Globus pallidus (tissue), 1 donor: ENCODE measurements at places on chromosomes 4 and X.

DNA sequence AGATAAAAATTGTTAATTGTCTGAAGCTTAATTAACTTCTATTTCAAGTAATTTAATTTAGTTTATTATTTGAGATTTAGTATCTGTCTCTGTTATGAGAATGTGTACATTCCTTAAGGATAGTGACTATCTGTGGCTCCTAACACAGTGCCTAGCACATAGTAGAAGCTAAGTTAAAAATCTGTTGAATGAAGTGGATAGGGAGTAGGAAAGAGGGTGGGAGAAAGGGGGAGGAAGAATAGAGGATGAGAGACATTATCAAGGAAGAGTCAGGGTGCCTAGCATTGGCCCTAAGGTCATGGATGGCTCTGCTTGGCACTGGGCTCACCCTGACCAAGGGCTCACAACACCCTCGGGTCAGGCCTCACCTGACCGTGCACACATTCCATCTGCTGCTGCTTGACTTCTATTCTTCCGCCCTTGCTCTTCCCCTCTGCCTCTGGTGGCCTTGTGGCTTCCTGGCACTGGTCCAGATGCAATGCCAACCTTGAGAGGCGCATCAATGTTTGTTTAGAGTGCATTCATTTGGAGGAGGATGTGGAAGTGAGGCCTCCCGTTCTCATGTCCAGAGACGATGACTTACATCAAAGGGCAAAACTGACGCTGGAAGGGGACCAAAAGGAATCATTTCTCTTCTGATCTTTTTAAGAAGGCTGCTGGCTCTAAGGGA lies 42.3 kb downstream of the TRIM2 start:
- DNase-seq = no peak

GRCh38 chr4:121860121-121860520 lies 10.2 kb downstream of the BBS7 start:
- DNase-seq = no peak

DNA sequence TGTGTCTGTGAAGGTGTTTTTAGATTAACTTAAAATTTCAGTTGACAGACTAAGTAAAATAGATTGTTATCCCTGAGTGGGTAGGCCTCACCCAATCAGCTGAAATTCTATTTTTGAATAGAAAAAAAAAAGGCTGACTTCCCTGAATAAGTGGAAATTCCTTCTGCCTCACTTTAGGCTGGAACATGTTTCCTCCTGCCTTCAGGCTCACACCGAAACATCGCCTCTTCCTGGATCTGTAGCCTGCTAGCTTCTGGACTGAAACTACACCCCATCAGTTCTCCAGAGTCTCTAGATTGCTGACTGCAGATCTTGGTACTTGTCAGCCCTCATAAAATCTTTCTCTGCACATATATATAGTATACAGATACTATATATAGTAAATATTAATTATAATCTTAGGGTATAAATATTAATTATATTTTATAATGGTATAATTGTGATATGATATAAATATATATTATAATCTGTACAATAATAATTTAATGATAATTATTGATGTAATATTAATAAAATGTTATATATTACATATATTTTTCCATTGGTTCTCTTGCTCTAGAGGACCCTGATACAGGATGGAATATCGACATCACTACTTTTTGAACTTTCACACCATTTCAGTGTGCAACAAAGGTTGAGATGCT lies 13.7 kb upstream of the SLIT2 start:
- no peak for DNase-seq

- no peak for DNase-seq
Observed at GRCh38 chr4:8900588-8900987, 28.9 kb upstream of the HMX1 start.

DNA sequence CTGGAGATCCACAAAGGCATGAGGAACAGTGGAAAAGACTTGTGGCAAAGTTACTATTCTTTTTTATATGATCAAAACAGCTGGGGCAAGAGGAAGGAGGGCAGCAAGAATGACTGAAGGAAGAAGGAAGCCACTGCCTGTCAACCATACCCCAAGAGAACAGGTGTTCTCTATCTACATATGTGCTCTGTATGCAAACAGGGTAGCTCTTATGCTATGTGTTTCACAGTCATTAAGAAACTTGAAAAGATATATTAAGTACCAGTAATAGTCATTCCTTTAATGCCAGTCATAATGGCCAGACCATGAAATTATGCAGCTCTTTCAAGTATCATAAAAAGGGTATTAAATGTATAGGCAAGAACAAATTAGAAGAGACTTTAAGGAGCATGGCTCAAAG lies 363.9 kb downstream of the KLHL13 start:
- no peak for DNase-seq

- DNase-seq = no peak
Observed at GRCh38 chr4:11426731-11427120, 2.0 kb downstream of the HS3ST1 start.

GRCh38 chr4:6953751-6954380 lies 44.2 kb downstream of the TBC1D14 start:
- DNase-seq = no peak

DNA sequence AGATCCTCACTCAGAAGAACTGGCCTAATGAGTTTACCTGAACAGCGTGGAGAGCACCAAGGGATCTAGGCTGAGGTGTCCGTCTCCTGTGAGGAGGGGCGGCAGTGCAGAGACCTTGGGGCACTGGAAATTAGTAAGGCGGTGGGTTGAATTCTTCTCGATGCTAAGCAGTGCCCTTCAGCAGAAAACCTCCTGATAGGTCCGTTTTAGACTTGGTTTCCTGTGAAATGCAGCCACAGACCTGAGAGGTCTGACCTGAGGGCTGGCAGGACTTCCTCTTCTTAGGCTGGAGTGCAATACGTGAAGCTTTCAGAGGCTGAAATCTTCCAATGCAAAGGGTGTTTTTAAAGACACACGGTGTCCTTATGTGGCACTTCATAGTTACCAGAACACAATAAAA lies at the start of gene CLNK:
Gene CLNK, minus strand, starts transcription at position 138 of the 400 bp plus-strand sequence. CDS start 16,899 bp downstream, outside the sequence.
- DNase-seq = no peak

- no peak for DNase-seq
Observed at GRCh38 chr4:95319169-95319568, 229.6 kb downstream of the UNC5C start.

GRCh38 chr4:149409555-149409962 lies 406.1 kb downstream of the IQCM start:
- DNase-seq = no peak

DNA sequence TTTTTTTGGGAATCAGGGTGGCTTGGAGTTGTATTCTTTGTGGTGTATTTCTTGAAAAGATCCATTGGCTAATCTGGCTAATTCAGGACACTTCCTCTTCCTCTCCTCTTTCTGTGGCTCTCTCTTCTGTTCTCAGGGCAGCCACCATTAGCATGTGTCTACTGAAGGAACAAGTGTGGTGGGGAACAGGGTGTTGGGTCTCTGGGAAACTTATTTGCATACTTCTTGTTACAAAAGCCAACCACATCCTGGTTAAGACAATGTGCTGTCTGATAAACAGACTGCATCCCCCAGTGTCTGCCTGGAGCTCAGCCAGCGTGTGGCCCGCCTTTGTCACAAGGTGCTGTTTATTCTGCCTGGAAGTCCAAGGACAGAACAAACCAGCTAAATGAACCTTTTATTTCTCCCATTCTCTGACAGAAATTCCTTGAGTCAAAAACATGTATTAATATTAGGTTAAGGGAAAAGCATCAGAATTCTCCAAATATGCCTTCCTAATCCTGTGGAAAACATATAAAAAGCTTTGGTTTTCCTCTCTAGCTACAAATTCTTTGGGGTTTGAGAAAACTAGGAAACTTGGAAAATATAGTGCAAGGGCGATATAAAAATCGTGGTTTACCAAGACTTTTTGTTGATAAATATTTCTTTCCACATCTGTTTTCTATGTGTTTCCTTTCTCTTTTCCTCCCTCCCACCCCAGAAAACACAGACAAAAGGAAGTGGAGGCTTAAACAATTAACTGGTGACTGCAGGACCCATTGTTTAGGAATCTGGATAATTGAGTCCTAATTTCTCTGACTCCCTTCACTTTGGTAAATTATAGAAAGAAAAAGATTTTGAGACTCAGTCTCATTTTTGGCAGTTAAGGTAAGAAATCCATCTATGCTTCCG lies 203.6 kb downstream of the SPRY1 start:
- peak; percentile 82 for DNase-seq

- no peak for DNase-seq
Observed at GRCh38 chr4:123557857-123558536, 161.4 kb downstream of the SPRY1 start.

GRCh38 chr4:128517096-128517738 lies 229.6 kb upstream of the PGRMC2 start:
- no peak for DNase-seq

DNA sequence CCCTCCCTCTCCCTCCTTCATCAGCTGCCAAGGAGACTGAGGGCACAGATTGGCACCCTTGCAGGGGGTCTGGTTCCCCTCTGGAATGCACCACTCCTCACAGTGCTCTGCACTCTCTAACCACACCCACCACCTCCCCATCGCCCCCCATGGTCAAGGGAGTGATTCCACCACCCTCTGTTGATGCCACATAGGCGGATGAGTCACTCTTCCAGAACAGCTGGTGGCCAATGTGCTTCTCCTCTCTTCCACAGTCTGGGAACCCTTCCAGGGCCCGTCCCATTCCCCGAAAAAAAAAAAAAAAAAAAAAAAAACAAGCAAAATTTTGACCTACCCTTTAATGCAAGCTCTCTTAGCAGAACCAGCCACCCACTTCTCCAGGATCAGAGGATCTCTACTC lies 341.3 kb upstream of the KLF3 start:
- no peak for DNase-seq

DNA sequence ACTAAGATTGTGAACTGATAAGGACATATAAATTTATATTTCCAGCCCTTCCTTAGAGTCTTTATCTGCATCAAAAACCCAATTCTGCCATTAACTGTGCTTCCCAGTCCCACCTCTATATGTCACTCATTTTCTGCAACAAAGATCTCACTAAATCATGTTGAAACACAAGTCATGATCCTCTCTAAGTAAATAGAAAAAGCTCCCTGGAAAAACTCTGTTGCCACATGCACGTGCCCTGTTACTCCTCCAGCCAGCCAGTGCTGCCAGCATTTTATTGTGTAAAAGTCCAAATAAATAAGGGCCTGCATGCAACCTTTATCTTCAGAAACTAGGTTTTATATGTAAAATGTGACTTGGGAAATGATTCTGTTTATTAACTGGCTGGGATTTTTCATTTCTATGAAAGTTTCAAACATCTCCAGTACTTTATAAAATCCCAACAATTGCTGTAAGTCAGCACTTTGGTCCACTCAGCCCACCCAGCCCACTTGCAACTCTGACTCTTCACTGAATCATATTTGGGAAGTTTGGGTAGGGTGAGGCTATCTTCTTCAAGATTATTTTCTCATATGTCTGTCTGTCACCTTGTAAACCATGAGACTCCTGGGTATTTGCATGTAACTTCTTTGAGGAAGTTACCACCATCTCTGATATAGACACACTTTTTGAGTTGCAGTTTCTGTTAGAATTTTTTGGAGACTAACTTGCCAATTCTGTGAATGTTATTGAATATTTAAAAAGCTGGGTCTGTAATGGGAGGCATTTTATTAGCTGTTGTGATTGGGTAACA lies 40.0 kb upstream of the SMARCA5 start:
- DNase-seq = no peak

DNA sequence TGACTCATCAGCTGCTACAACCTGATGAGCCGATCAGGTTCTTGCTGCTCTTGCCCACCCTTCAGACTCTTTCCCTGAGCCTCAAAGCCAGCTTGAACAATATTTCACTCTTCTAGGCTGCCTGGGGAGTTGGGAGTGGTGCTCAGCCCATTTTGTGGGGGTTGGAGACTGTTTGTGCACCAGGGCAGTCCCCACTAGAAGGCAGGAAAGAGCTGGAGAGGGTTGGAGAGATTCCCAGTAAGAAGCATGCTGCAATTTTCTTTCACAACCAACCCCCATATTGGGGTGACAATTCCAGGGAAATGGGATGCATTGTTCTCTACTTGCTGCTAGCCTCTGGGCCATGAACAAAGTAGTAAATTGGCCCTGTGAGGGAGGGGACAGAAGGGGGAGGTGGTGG lies 44.1 kb downstream of the SLC16A2 start:
- DNase-seq = no peak

DNA sequence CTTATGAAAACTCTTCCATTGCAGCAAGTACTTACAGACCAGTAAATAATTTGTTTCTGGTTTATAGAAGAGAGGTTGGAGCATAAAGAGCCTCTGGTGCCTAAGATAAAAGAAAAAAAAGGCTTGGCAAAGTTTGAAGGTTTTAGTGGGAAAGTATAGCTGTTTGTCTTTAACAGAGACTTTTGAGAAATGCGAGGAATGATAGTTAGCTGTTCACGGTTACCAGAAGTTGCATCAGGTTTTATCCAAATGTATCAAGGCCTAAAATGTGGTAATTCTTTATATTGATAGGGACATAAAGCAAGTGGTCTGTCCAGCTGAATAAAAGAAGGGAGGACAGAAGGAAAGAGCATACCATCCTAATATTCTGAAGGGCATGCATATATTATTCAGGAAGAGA lies 29.3 kb downstream of the RAP1GDS1 start:
- no peak for DNase-seq

DNA sequence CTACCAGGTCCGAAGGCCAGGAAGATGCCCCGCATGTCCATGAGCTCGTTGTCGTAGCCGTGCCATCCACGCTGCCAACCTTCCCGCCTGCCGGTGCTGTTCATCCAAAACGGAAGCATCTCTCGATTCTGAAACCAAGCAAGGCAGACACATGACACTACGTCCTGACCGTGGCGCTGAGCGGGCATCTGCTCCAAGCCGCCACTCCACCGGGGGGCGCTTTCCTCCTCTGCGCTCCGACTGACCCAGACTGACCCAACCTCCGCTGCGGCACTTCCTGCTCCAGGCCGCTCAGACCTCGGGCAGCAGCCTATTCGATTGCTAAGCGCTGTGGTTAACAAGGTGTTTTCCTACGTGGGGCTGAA lies 120.5 kb downstream of the ENPP6 start:
- peak; percentile 50 for DNase-seq

GRCh38 chr4:128582427-128582870 lies 227.1 kb upstream of the JADE1 start:
- no peak for DNase-seq

GRCh38 chr4:15153662-15154061 lies 151.4 kb downstream of the CPEB2 start:
- no peak for DNase-seq

DNA sequence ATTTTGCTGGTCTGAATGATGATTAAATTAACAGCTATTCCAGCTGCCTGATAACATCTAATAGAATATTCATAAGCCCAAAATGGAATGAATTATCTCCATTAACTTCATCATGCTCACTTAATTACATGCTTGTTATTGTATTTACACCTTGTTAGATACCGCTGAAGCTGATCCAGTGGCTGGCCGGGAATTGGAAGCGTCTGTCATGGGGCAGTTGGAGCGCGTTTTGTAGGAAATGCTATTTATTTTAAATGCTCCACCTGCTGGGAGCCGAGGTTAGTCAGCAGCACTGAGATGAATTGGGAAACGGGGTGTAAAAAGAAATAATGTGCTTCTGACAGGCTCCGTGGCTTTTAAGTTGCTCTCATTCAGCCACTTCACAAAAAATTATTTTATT lies 25.2 kb downstream of the ARX start:
- no peak for DNase-seq

GRCh38 chr4:167232805-167233684 lies 1.2 kb downstream of the SPOCK3 start:
- peak; percentile 66 for DNase-seq
